Esophagus squamous epithelium (tissue), 5 donors: ENCODE measurements at places on chromosomes 5 and 9.

DNA sequence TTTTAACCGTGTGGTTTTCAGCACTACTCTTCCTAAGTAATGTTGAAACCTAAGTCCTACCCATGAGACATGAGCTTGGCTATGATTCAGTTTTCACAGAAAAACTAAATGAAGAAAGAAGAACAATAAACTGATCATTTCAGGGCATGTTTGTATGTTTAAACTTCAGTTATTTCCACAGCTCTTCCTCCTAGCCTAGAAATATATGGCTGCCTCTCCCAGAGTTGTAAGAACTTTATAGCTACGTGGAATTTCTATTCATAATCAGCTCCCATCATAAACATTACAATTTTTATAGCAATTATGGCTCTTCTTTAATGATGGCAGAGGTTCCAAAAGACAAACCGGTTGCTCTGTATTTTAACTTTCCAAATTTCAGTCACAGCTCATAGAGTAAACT is 314.7 kb upstream of the ADAMTSL1 start:
- DNase-seq, result no peak

GRCh38 chr9:80797831-80798688 is 891.3 kb downstream of the TLE1 start:
- DNase-seq, result no peak

- no peak for DNase-seq
These were observed 19.9 kb downstream of the ABLIM3 start for GRCh38 chr5:149161026-149161687.

DNA sequence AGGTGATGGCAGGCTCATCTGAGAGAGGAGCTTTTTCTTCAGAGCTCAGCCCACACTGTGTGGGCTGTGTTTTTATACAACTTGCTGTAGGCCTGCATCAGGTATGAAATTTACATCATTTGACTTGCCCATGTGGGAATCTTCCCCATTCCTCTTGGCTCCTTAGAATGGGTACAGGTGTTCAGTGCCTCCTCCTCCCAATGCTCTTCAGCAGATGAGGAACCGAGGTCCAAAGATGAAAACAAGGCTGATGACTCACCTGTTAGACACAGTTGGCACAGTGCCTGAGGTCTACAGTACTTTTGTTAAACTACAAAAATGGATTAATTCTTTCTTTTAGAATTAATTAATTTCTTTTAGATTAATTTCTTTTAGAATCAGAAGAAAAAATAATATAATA is 20.8 kb downstream of the PAPPA start:
- no peak for DNase-seq

DNA sequence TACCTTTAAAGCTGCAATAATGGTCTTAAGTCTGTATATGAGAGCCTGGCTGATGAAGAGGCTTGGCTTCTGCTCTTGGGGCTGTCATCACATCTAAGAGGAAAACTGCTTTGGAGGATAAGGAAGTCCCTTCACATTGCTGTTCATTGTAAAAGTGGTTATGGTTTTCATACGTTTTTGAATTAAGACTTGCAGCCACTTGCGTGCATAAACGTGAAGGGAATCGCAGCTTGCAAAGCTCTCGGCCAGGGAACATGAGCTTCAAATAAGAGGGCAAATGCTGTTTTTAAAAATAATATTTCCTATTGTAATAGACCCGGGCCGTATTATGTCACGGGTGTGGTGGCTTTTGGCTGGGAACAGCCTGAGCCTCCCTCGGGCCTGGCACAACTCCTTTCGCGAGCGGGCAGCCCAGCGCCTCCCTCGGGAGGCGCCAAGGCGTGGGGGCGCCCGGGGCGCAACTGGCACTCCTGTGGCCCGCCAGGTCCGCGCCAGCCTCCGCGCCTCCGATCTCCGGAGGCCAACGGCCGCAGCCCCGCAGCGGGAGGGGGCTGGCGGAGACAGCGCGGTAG is 538 bp upstream of the ARHGEF28 start:
- DNase-seq, result no peak

GRCh38 chr9:131043087-131043486 is 34.1 kb downstream of the LAMC3 start:
- DNase-seq, result no peak

GRCh38 chr9:131252120-131252519 is 24.2 kb downstream of the FAM78A start:
- no peak for DNase-seq

- DNase-seq, result no peak
These were observed 1.2 kb downstream of the FNBP1 start for GRCh38 chr9:130041648-130042405.

GRCh38 chr9:22097707-22098106 is 88.6 kb upstream of the CDKN2B start:
- DNase-seq, result no peak

- DNase-seq, result no peak
These were observed 465.4 kb downstream of the ICE1 start for GRCh38 chr5:5887833-5888232.

- no peak for DNase-seq
These were observed 136.2 kb upstream of the TRIM32 start for GRCh38 chr9:116550696-116551436.

DNA sequence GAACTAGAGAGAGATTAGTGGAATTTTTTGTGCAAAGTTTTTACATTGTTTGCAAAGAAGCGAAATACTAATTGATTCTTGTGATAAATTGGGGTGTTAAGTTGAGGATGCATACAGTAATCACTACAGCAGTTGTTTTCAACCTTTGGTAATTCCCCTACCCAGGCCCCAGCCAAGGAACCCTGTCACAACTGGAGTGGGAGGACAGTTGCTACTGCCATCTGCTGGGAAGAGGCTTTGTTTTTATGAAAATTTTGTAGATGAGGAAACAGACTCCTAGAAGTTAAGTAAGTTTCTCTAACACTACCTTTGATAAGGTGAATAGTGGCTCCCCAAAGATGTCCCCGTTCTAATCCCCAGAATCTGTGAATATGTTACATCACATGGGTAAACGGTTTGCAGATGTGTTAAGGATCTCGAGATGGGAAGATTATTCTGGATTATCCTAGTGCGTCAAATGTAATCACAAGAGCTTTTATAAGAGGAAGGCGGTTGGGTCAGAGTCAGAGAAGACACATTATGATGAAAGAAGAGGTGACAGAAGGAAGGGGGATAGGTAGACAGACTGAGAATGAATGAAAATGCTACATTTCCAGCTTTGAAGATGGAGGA is 34.0 kb upstream of the PPP1R2B start:
- no peak for DNase-seq

GRCh38 chr5:176538230-176538988 is 1.2 kb upstream of the RNF44 start:
- no peak for DNase-seq

DNA sequence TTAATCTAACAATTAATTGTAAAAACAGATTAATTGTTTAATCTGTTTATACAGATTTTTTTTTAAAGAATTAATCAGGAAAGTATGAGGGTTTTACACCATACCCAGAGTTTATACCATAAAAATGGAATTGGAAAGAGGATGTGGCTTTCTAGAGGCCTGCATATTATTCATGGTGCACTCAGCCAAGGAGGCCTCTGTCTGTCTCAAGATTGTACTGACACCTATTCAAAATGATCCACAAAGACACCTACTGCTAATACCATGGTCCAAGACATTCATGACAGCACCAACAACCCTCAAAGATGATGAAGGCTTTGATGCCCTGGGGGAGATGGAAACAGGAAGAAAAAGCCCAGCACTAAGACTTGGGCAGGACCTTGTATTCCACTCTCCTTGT is 58.1 kb upstream of the MAST4 start:
- DNase-seq, result no peak
